Body of pancreas (tissue), 4 donors: ENCODE measurements at places on chromosomes 2 and 18. TPM values are rescaled to one million over a fixed set of nuclear protein-coding genes. Genes with fewer than 3 reads are reported as not detected.

SULT6B1 gene
- total RNA-seq, result not detected

SLC40A1 gene
- total RNA-seq, result 61.2 TPM

DNA sequence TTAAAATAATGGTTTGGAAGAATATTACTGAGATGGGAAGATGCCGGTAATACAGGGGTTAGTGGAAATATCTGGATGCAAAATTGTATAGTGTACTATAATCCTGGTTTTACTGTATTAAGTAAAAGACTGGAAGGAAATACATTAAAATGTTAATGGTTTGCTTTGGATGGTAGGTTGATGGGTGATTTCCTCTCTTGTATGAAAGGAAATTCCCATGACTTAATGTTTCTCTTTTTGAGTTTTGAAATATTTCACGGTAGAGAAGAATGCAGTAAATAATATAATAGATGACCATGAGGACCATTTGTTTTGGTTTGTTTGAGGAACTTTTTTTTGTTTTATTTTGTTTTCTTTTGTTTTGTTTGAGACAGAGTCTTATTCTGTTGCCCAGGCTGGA is 8.2 kb downstream of the SPTBN1 start:
- no peak overlapping the region for H3K27ac ChIP-seq
- no peak overlapping the region for H3K4me3 ChIP-seq
- H3K27me3 ChIP-seq, result no peaks in the 10 kb centered on the region
- H3K36me3 ChIP-seq, result no peaks in the 10 kb centered on the region

- H3K4me3 ChIP-seq, result no peak overlapping the region
- no peak overlapping the region for H3K27ac ChIP-seq
- no peaks in the 10 kb centered on the region for H3K4me1 ChIP-seq
- H3K27me3 ChIP-seq, result no peaks in the 10 kb centered on the region
- DNase-seq, result no peak
Measured at GRCh38 chr2:39919511-39920306, 140.7 kb upstream of the THUMPD2 start.

DNA sequence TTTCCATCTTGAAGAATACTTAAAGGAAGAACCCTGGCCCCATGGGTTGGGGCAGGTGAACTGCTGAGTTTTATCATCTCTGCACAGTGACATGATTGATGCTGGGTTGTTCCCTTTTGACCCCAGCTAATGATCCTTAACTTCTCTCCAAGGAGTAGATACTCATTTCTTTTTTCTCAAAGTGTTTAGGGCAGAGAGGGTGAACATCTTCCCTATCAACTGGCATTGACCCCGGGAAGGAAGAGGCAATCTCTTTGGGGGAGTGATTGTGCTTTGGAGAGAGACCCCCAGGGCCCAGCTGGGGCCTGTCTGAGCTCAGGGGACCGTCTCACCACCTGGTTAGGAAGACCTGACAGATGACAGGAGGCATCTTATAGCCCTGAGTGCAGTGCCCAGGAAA is 190.6 kb downstream of the FHOD3 start:
- H3K27me3 ChIP-seq, result no peaks in the 10 kb centered on the region
- H3K4me3 ChIP-seq, result no peak overlapping the region
- DNase-seq, result no peak
- H3K27ac ChIP-seq, result no peak overlapping the region
- H3K4me1 ChIP-seq, result no peaks in the 10 kb centered on the region

DNA sequence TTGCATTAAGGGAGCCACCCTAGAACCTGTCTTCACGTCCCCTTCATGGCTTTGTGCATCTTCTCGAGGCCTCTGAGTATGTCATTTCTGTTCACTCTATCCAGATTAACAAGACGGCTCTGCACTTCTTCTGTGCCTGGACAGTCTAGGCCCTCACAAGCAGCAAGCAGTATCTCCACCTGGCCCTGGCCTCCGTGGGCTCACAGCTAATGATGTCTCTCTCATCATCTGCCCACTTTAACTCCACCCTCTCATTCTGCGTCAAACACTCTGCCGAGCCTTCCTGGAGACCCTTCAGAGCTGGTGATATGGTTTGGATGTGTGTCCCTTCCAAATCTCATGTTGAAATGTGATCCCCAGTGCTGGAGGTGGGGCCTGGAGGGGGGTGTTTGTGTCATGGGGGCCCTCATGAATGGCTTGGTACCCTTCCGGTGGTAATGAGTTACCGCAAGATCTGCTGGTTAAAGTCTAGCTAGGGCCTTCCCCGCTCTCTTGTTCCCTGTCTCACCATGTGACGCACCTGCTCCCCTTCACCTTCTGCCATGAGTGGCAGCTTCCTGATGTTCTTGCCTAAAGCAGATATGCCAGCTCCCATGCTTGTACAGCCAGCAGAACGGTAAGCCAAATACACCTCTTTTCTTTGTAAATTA is 132.5 kb upstream of the ID2 start:
- DNase-seq, result no peak
- no peak overlapping the region for H3K4me3 ChIP-seq
- H3K36me3 ChIP-seq, result no peaks in the 10 kb centered on the region
- H3K4me1 ChIP-seq, result no peaks in the 10 kb centered on the region
- H3K27me3 ChIP-seq, result no peaks in the 10 kb centered on the region

DNA sequence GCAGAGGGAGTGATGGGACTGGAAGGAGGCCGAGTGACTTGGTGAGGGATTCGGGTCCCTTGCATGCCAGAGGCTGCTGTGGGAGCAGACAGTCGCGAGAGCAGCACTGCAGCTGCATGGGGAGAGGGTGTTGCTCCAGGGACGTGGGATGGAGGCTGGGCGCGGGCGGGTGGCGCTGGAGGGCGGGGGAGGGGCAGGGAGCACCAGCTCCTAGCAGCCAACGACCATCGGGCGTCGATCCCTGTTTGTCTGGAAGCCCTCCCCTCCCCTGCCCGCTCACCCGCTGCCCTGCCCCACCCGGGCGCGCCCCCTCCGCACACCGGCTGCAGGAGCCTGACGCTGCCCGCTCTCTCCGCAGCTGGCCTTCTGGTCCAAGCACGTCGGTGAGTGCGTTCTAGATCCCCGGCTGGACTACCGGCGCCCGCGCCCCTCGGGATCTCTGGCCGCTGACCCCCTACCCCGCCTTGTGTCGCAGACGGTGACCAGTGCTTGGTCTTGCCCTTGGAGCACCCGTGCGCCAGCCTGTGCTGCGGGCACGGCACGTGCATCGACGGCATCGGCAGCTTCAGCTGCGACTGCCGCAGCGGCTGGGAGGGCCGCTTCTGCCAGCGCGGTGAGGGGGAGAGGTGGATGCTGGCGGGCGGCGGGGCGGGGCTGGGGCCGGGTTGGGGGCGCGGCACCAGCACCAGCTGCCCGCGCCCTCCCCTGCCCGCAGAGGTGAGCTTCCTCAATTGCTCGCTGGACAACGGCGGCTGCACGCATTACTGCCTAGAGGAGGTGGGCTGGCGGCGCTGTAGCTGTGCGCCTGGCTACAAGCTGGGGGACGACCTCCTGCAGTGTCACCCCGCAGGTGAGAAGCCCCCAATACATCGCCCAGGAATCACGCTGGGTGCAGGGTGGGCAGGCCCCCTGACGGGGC is 4.6 kb downstream of the PROC start:
- peaks cover 10% of the 10 kb centered on the region for H3K27me3 ChIP-seq
- H3K36me3 ChIP-seq, result no peaks in the 10 kb centered on the region
- no peak overlapping the region for H3K4me3 ChIP-seq
- no peak for DNase-seq
